Bronchial epithelial cell (primary cell): ENCODE measurements at places on chromosomes 13 and 19. TPM values are rescaled to one million over a fixed set of nuclear protein-coding genes. Genes with fewer than 3 reads are reported as not detected.

The C13orf42 gene
- not detected in 2 replicates for total RNA-seq

The LTBP4 gene
- total RNA-seq: 20.7 and 21.6 TPM in 2 replicates

The SLITRK5 gene
- total RNA-seq: under 0.01 TPM in 2 replicates

The LYL1 gene
- 0.51 and 1.3 TPM in 2 replicates for total RNA-seq

The GET3 gene
- 104 and 107 TPM in 2 replicates for total RNA-seq

The VPS36 gene
- 24.5 and 25.5 TPM in 2 replicates for total RNA-seq
